ENCODE measurements at places on chromosomes 2 and 18.

DNA sequence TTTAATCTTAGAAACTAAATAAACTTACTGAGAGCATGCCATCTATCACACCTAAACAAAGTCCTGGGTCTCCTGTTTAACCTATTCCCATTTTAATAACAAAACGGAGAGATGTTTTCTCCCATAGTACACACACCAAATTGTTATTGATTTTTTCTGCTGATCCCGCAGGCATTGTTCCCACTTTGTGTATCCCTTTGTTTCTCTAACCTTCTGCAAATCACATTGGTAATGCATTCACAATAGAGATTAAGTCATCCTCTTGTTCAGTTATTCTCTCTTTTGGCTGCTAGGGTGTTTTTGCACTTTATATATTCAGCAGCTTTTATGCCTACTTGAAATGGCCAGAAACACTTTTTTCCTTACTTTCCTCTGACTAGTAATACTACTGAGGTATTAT, 1071.9 kb upstream of the CDH2 start:
- DNase-seq = no peak

DNA sequence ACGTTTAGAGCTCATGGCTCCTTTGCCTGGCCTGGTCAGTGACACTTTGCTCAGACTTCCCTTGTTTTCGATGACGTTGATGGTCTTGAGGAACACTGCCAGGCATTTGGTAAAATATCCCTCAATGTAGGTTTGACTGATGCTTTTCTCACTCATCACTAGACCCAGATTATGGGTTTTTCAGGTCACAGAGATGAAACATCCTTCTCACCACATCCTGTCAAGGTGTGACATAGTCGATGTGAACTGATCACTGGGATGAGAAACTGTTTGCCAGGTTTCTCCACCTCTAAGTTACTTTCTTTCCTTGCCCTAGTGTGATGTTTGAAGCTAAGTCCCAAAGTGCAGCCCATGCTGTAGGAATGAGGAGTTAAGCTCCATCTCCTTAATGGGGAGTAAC, 81.5 kb downstream of the AFF3 start:
- DNase-seq = no peak

DNA sequence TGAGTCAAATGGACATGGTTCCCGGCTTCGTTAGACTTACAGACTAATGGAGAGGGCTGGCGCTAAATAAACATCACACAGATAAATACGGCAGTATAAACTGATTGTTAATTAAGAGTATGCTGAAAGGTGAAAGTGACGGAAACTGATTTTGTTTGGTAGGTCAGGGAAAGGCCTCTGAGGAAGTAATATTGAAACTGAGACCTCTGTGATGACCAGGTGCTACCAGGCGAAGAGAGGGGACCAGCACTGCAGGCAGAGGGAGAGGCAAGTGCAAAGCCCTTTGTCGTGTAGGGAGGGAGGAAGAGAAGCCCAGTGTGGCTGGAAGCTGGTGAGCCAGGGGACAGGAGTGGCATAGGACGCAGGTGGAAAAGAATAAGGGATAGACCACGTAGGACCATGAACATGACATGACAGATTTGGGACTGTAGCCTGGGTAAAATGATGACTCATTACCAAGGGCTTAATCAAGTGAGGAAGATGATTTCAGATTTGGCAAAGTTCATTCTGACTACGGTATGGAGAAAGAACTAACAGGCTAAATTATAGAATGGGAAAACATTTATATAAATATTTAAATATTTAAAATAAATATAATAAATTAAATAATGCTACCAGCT, 433.1 kb downstream of the NCKAP5 start:
- DNase-seq = no peak

DNA sequence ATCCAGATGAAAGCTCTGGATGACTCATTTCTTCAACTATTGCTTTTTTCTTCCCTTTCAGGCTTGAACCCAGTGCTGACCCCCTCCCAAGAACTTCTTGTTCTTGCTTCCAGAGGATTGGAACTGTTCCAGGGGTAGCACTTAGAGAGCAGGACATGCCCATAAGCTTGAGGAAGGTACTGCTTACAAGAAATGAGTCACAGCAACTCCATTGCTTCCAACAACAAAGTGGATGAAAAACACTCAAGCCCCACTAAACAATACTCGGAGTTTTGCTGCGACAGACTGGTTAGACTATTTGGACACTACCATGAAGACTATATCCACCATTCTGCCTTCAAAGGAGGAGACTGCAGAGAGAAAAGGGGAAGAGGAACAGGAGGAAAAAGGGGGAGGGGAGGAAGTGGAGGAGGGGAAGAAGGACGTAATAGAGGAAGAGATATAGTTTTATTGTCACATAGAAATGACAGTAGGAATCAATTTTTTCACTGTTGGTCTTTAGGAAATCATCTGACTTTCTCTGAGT, 1.6 kb upstream of the EPC2 start:
- no peak for DNase-seq

DNA sequence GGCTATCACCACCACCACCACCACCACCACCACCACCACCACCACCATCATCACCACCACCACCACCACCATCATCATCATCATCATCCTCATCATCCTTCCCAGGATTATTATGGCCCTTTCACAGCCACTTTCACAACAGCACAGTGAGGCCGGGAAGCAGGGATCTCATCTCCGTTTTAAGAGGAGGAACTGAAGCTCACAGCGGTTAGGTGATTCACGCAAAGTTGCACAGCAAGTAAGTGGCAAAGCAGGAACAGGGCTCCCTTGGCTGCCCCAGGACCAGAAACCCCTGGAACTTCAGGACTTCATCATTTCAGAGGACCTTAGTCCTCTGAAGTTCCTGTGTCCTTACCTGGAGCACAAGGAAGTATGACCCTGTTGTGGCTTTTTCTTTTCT, 26.8 kb downstream of the MRPL35 start:
- no peak for DNase-seq

DNA sequence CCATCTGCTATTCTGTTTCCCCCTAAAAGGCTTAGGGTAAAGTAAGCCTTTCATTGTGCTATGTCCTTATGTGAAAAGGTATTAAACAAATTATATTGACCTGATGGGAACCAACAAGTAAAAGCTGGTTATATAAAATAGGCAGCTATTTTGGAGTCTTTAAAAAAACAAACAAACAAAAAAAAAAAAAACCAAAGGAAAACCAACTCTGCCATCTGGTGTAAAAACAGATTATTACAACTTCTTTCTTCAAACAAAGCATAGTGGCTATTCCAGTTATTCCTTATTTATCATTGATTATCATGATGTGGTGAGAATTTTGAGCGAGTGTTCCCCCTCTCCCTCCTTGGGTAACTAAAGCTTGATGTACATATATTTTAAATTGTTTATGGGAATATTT, 122.3 kb upstream of the FHL2 start:
- DNase-seq = no peak

DNA sequence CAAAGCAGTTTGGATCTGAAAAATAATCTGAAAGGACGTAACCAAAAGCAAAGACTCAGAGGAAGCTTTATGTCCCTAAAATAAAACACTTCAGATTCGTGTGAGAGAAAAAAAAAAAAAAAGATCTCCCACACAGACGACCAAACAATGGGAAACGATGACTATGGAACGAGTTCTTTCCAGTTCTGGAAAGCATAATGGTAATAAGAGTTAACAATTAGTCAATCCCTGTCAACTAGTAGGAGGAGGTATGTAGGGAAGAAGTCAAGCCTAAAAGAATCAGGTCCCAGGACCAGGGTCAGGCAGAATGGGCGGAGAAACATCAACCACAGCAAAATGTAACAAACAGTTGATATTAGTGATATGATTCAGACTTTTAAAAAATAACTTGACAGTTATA, 170.3 kb upstream of the SETBP1 start:
- DNase-seq = no peak

DNA sequence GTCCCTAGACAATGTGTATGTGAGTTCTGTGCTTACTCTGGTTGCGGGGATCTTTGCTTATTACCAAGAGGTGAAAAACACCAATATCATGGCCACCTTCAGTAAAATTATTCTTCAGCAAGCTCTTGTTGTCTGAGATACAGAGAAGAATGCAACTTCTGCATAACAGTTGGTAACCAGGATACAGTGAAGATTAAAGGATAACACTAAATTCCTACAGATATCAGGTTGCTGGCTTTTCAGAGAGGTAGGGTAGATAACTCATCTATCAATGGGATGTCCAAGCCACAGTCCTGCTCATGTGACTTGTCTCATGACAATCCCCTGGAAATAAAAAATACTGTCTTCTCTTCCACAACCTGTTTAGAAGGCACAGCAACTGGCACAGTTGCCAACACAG, 308.5 kb downstream of the TNS1 start:
- DNase-seq = no peak

DNA sequence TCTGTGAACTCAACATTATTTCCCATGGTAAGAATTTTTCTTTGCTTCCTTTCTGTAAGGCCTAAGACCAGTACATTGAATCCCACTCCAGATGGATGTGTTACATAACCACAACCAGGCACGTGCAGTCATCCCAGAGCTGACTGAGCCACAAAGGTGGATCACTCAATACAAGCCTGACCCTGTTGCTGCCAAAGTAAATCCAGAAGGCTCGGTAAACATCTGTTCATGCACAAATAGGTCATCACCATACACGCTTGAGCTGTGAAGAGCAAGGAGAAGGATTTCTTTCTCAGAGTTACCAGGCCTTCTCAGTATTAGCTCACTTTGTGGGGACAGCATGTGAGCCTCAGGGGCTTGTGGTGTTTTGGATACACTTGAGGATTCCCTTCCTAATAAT, 791.4 kb upstream of the FANCL start:
- no peak for DNase-seq

DNA sequence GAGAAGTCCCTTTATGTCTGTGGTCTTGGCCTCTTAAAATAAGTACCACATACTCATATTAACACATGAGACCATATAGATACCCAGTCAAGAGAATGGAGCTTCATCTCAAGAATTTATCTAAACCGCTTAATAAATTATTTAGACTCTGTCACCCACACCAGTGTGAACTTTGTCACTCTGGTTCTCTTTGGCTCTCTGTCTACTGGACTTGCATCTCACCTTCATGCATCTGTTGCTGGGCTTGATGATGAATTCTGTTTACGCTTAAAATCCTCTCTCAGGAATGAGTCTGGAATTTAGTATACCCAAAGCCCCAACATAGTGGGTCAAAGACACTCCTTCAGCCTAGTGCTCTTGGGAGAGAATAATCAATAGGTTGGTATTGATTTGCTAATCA, 73.9 kb downstream of the SETBP1 start:
- no peak for DNase-seq

DNA sequence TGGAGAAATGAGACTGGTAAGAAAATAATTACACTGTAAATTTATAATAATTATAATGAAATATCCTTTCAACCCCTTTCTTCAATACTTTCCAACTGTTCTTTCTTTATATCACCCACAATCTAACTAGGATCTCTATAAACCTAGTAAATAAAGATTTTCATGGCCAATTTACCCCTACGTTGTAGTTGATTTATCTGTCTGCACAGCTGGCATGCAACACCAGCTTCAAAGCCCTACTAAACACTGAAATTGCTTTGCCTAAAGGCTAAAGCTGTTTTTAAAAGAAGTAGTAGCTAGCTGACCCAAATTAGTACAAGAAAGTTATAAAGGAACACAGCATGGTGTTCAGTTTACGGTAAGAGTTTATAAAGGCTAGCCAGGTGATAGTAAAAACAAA, 140.1 kb downstream of the NOL4 start:
- no peak for DNase-seq

GRCh38 chr18:32891797-32892196, 119.0 kb upstream of the KLHL14 start:
- no peak for DNase-seq

GRCh38 chr2:28216331-28216730, 176.3 kb upstream of the FOSL2 start:
- DNase-seq = no peak

GRCh38 chr2:150587547-150588505, 100.4 kb upstream of the RND3 start:
- DNase-seq = no peak

DNA sequence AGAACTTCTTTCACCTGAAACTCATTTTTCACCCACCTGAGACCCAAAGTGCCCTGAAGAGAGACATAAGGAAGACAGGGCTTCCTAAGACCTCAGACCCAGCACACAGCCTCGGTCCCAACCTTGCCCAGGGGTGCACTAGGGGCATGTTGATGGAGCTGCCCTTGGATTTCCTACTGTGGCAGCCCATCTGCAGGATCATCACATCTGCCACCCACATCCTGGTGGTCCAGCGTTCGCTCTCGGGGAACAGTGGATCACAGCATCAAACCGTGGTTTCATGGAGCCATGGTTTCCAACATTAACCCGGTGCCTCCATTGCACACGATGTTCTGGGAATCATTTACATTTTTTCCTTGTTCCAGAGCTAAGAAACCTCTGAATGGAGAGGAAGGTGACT, 186.4 kb downstream of the TFCP2L1 start:
- no peak for DNase-seq

GRCh38 chr18:5294457-5295230, 882 bp downstream of the ZBTB14 start:
- peak; percentile 44 for DNase-seq

DNA sequence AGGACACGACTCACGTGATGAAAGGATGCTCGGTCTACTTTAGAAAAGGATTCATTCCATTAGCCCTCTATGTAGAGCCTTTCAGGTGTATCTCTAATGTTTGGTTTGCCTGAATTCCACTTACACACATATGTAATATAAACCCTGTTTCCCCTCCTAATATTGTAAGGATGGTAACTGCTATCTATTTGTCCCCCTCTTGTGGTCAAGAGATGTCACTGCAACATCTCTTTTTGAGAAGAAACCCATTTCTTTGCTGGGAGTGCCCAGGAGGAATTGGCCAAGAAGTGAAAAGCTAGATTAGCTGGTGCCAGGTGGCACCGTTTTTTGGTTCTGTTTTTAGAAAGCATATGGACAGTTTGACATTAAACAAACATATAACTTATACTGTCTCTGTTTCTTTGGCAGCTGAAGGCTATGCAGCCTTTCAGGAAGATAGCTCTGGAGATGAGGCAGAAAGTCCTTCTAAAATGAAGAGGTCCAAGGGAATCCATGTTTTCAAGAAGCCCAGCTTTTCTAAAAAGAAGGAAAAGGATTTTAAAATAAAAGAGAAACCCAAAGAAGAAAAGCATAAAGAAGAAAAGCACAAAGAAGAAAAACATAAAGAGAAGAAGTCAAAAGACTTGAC, 41.2 kb downstream of the RALBP1 start:
- DNase-seq = no peak

- no peak for DNase-seq
Measured at GRCh38 chr2:86249579-86250391, 50.5 kb downstream of the MRPL35 start.

- DNase-seq = no peak
Measured at GRCh38 chr2:114717049-114717448, 274.6 kb downstream of the DPP10 start.

DNA sequence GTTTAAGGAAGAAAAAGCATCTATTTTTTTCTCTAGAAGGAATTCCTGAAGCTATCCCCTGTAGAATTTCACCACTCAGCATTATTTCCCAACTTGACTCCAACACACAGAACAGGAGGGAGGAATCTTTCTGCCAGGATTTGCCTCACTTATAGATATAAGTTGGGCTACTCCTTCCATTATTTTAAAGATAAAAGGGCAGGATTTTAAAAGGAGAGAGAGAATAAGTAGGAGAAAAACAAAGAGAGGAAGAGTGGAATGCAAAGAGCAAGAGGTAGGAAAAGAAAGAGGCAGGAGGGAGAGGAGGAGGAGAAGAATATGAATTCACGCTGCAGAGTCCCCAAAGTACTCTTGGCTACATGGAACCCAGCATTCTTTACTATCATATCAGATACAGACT, 182.5 kb downstream of the TCF4 start:
- no peak for DNase-seq

- DNase-seq = peak; percentile 75
Measured at GRCh38 chr2:112749755-112750559, 14.5 kb downstream of the CKAP2L start.

- DNase-seq = no peak
Measured at GRCh38 chr2:39730276-39730675, 48.8 kb downstream of the THUMPD2 start.

Measured in activated T-cell treated with anti-CD3 and anti-CD28 coated beads for 24 hours (primary cell).